Cortex of kidney (tissue), 1 donor: ENCODE measurements at places on chromosomes 6 and 20.

GRCh38 chr6:21227486-21227885 is 366.1 kb upstream of the SOX4 start:
- DNase-seq = no peak

GRCh38 chr6:150567380-150567779 is 32.3 kb upstream of the PLEKHG1 start:
- no peak for DNase-seq

DNA sequence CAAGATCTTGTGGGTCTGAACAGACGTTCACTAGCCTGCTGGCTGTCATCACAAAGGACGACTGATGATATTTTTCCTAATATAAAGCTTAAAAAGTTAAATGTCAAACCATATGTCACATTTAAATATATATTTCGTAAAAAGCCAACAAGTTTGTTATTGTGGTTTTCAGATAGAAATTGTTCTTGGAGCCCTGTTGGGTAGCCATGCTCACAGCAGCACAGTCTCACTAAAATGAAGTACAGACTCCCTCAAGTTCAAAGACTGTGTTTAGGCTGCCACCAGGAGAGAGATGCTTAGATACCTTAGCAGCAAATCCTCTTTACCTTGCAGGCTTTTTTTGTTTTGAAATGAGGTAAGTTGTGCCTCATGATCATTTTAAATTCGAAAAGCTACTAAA is 17.8 kb downstream of the EEF1E1 start:
- DNase-seq = no peak

GRCh38 chr6:105990151-105990550 is 96.0 kb upstream of the PRDM1 start:
- DNase-seq = no peak

DNA sequence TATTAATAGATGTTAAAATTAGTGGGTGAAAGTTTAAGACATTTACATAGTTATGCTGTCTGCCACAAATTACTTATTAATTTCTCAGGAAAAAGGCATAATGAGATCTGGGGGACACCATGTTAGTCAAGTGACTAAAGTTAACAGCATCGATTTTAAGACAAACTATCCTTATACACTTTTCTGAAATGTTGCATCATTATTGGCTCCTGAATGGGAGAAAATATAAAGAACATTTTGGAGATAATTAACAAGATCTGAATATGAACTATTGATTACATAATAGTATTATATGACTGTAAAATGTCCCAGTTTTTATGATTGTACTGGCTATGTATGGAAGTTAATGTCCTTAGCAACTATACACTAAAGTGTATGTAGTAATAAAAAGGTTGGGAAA is 7.9 kb downstream of the OR2B3 start:
- no peak for DNase-seq

GRCh38 chr20:33199026-33199425 is 18.1 kb upstream of the BPIFA3 start:
- no peak for DNase-seq

DNA sequence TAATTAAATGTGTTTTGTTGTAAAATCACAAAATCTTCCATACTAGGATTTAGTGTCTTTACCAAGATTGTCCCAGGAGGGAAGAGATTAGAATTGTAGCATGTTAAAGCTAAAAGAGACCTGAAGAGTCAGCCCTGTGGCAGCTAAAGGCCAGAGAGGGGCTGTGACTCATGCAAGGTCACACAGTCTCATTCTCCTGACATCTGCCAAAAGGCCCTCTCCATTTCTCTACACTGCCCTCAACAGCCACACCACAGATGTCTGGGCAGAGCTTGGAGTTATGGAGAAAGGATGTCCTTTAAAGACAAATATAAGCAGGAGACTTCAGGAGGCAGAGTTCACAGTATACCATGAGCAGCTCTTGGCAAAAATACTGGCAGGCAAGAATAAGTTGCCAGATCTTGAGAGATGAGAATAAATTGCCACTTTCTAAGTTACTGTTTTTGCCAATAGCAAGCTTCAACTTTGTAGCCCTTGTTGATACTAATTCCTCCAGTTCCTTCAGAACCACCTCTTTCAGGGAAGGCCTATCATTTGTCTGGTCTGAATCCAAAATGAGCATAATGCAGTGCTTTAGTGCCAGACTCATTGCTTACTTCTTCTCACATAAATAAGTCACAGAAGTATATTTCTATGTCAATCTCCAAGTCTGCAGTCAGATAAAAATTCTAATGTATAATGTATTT is 41.7 kb downstream of the AKIRIN2 start:
- no peak for DNase-seq

DNA sequence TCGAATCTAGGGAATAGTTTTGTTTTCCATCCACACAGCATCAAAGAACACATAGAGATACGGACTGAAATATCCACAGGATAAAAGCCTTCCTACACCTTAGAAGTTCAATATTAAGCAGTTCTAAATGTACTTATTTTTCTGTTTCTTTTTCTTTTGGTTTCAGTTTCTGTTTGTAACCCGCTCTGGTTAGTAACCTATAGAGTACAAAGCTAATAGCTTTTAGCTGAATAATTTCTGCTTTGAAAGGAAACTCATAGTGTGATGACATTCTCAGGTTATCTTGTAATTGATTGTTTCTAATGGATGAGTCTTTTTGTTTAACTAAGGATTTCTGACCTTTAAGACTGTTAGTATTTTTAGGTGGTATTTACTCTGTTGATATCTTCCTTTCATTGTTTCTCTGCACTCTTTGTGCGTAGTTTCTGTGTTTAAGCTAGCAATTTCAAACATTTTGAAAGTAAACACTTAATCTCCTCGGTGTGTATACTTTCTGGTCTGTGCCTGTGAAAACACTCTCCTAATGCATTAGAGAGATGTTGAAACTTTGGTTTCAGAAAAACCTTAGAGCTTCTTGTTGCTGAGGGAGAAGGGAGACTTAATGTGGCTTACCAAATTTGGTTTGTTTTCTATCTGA is 385.5 kb downstream of the HDGFL1 start:
- no peak for DNase-seq

GRCh38 chr20:9635750-9636149 is 121.4 kb downstream of the LAMP5 start:
- DNase-seq = no peak

DNA sequence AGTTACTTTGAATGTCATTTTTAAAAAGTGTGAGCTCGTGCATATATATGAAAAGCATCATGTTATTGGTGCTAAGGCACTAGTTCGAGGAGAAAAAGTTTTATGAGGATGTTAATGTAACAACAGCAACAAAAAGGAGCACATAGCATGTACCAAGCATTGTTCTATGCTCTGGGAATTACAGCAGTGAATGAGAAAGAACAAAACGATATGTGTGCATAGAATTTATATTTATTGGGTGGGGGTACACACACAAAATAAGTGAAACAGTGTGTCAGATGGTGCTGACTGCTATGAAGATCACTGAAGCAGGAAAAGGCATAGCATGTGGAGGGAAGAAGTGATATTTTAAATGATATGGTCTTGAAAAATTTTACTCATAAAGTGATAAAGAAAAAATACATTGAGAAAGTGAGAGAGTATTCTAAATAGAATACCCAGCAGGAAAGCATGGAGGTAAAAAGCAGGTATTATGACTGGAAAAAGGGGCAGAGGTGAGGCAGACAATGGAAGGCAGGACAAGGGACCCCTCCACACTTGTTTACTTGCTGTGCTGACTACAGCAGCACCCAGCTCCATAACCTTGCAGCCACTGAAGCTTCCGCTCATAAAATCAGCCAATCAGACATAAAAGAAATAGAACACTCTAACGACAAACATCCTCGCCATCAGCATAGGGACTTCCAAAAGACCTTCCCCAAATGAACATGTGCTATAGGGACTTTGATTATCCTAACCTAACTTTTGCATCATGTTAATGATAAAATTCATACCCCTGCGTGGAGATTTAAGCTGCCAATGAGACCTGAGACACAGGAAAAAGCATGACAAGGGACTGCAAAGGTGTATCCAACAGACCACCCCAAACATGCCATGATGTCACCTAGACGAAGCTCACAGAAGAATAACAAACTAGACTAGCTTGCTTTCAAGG is 119.9 kb downstream of the HFE start:
- DNase-seq = no peak

- DNase-seq = no peak
Measured at GRCh38 chr6:155219299-155219698, 44.5 kb upstream of the CLDN20 start.

DNA sequence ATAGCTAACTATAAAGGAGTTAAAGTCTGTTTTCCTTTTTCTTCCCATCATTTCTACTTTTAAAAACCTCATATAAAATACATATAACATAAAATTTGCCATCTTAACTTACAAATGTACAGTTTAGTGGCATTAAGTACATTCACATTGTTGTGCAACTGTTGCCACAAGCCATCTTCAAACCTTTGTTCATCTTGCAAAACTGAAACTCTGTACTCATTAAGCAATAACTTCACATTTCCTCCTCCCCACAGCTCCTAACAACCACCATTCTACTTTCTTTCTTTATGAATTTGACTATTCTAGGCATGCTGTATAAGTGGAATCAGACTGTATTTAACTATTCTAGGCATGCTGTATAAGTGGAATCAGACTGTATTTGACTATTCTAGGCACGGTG is 4.5 kb downstream of the CCDC170 start:
- DNase-seq = no peak

- no peak for DNase-seq
Measured at GRCh38 chr6:88584581-88585275, 378.7 kb downstream of the RNGTT start.

- DNase-seq = no peak
Measured at GRCh38 chr20:24993337-24994185, 1.0 kb upstream of the APMAP start.

DNA sequence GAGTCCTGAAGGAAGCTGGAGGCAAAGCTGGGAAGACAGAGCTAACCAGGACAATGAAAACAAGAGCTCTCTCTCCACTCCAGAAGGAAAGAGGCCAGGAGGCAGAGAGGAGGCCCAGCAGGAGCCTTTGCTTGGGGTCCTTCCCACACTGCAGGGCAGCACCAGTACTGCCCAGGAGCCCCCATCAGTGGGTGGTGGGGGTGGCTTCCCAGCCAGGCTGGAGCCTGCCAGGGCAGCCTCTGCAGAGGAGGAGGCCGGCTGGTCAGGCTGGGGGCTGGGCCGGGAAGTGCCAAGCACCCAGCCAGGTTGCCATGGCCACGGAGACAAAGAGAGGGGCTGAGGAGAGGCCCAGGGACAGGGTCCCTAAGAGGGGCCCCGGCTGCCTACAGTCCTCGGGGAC is 33.4 kb downstream of the PREX1 start:
- DNase-seq = no peak
